NAMALWA (cell line): ENCODE measurements at places on chromosomes 12 and 14.

DNA sequence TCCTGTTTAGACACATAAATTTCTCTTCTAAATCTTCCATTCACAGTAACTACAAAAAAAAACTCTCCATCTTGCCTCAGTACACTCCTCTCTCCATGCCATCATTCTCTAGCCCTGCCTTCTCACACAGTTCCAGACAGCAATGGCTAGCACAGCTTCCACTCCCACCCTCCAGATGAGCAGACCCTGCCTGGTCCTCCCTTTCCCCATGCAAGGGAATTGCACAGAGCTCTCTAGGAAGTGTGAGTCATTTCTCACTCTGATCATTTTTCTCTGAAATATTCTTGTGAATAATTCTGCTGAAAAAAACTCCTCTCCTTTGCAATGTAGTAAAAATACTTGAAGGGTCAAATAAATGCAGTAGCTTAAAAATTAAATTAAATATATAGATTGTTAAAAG, 170.6 kb downstream of the BMP4 start:
- DNase-seq = no peak

DNA sequence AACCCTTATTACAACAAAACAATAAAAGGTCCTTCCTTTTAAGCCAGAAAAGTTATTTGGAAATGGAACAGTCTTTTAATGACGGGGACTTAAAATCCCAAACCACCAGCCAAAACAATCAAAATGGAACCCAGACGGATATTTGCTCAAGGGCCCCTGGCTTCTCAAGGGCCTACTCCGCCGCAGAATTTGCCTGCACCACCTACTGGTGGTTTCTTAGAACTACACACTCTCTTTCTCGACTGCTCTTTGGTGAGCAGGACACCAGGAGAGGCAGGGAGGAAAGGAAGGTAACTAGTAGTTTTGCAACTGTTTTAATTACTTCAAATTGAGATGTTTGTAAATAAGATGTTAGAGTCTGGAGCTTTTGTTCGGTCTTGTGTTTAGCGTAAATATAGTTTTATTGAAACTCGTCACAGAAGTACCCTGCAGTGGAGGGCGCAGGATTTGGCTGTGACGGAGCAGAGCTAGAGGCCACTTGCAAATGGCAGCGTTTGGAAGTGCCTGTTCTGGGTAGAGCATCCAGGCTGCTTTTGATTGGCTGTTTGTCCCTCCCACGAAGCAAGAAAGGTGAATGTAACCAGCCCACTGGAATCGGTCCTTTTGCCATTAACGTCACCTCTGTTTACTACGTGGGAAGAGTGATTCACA, 238.5 kb downstream of the CACNA1C start:
- peak; percentile 85 for DNase-seq

- no peak for DNase-seq
Measured at GRCh38 chr12:93991829-93992461, 156.4 kb upstream of the PLXNC1 start.

DNA sequence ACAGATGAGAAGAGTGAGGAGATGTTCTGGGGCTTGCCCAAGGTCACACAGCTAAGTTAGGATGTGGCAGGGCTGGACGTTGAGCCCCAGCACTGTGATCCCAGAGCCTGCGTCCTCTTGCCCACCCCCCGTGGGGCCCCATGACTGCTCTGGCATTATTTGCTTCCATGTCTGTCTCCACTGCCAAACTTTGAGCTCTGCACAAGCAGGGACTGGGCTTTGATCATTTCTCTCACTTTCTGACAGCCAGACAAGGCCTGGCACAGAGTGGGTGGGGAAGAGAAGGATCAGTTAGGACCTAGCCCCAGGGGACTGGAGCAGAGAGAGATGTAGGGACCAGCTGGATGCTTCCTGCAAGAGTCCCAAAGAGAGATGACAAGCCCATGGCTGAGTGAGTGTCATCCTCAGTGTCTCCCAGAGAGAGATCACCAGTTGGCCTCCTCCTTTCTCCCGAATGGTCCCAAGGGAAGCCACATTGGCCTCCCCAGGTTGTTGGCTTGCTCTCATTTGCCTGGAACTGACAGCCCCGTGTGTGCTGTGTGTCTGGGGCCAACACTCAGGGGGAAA, 126.7 kb upstream of the PWP1 start:
- no peak for DNase-seq

DNA sequence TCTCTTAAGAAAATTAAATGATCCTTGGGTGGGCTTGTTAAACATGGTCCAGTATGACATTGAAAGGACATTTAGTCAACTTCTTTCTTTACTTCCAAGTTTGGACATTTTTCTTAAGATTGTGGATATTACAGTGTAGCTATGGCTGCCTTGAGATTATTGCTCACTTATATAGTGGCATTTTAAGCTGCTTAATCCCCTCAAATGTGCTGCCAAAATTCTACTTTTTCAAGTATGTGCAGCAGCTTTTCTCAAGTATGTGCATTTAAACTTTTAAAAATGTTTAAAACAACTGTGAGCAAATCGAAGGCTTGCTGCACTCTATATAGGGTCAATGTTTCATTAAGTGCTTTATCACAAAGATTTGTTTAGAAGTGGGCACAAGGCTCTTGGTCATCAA, 7.4 kb downstream of the TXNRD1 start:
- no peak for DNase-seq

DNA sequence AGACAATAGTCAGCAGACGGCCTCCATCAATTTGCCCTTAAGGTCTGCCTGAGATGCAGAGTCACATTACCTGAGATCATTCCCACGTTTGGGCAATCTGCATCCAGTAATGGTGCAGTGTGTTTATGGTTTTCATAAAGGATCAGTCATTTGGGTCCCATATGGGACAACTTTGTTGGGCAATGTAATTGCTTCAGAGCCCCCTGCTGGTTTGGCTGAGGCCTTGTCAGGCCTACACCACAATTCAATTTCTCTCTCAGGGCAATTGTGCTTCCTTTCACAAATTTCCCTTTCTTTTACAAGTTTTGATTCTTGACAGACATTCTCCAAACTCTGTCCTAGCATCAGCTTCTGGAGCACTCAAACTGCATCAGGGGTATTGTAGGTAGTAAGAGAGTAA, 191.2 kb upstream of the SSTR1 start:
- DNase-seq = peak; percentile 5

DNA sequence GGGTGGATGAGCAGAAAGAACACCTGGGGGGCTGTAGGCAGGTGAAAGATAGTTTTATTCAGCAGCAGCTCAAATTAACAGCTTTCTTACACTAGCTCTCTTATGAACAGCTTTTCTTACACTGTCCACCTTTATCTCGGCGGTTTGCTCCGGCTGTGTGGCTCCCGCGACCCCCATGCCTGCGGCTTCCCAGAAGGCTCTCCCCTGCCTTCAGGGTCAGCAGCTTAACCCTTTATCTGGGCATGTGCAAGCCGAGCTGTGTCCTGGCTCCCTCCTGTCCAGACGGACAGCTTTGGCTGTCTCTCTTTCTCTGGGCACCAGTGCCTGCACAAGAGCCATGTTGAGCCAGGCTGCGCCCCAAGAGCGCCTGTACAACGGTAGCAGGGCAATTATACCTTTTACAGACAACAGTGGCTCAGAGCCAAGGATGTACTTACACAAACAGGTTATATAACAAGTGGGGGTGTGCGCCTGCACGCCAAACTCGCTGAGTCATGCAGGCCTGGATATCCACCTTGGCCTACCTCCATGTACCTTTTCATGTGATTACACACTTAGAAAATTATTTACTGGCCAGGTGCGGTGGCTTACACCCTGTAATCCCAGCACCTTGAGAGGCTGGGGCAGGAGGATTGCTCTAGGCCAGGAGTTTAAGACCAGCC, 28.5 kb upstream of the KLHL42 start:
- no peak for DNase-seq

GRCh38 chr14:87049950-87050349, 943.0 kb downstream of the GALC start:
- DNase-seq = peak; percentile 62

GRCh38 chr12:56029666-56030293, 8.9 kb downstream of the IKZF4 start:
- peak; percentile 76 for DNase-seq

GRCh38 chr12:26017484-26018211, 59.2 kb downstream of the RASSF8 start:
- DNase-seq = peak; percentile 75

- DNase-seq = no peak
Measured at GRCh38 chr12:61251076-61251475, 1009.1 kb upstream of the USP15 start.

DNA sequence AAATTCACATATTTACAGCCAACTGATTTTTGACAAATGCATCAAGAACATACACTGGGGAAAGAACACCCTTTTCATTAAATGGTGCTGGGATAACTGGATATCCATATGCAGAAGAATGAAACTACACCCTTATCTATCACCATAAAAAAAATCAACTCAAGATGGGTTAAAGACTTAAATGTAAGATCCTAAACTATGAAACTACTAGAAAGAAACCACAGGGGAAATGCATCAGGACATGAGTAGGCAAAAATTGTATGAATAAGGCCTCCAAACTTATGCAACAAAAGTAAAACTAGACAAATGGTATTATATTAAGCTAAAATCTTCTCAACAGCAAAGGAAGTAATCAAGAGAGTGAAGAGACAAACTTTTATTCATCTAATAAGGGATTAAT, 242.6 kb downstream of the CPNE8 start:
- no peak for DNase-seq

GRCh38 chr12:4243091-4243490, 30.5 kb upstream of the CCND2 start:
- DNase-seq = no peak

- DNase-seq = no peak
Measured at GRCh38 chr12:80056232-80056631, 43.1 kb upstream of the OTOGL start.

DNA sequence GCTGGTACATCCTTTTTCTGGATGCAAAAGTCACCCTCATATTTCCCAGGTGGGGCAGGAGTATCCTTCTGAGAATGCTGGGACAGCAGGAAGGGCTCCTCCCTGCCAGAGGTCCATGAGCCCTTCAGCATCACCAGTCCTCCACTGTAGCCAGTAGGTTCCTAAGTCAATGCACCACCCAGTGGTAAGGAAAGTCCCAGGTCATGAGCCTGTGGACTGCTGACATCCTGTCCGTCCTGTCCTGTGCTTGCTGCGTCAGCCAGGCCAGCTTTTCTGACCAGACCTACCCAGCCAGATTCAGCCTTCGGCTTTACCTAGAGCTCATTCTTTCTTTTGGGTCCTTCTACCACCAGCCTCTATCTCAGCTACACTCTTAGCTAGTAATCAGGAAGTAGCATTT, 23.0 kb upstream of the ACTN1 start:
- no peak for DNase-seq

GRCh38 chr12:24044941-24045703, 95.7 kb upstream of the SOX5 start:
- DNase-seq = no peak

DNA sequence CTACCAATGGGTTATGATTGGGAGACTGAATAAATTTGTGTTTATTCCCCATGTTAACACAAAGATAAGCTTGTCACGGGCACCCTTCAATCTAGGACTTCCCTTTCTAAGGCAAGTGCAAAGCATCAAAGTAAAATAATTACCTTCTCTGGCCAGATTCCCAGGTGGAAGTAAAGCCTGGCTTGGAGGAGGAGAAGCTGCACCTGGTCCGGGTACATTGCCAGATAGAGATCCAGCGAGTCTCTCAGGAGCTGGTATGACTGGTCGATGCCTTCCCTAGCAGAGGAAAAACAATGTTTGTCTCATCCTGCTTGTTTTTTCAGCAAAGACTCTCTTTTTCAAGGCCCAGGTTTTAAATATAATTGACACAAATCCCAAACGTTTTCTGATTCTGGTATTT, 24.9 kb downstream of the FBXO21 start:
- no peak for DNase-seq

DNA sequence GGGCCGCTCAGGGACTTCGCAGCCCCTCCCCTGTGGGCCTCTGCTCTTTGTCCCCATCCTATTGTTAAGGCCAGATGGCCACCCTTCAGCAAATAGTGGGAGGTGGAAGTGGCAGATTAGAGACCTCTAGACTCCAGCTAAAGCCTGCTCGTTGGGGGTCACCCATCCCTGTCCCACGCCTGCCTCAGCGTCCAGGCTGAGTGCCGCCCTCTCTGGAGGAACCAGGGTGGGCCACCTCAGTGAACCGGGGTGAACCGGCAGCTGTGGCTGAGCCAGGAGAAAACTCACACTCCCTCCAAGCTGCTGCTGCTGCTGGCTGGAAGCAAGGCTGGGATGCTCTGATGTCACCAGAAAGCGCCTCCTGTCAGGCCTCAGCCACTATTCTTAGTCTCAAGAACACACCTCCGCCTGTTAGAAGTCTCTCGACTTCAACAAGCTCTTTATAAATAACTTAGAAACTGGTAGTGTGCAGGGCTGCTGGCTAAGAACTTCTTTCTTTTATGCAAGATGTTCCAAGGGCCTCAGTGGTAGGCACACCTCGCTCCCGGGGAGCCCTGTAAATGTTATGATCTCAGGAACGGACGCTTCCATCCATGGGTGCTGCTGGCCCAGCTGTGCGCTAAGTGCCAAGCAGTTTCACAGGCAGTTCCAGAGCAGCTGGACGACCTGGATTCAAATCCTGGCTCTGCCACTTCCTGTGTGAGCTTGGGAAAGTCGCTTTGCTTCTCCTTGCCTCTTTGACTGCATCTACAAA, 19.8 kb upstream of the TESC start:
- no peak for DNase-seq

GRCh38 chr12:94767956-94768355, 117.6 kb upstream of the TMCC3 start:
- no peak for DNase-seq

- no peak for DNase-seq
Measured at GRCh38 chr14:35189422-35189821, 67.1 kb downstream of the PRORP start.

GRCh38 chr12:108305991-108306501, 33.1 kb downstream of the CMKLR1 start:
- DNase-seq = no peak

DNA sequence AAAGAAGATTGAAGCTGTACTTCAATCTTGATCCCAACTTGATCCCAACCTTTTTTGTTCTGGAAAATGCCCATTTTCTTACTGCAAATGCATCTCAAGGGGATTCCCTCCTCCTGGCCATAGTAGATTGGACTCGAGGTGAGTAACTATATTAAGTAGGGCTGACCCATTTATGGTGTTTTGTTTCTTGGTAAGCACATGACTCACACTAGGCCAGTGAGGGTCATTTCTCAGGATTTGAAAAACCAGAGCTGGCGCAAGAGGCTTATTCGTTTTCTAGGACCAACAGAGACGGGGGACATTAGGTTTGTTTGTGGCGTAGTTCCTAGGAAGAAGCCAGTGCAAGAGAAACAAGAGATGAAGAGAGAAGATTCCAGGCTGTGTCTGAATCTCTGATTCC, 51.4 kb downstream of the MRPL42 start:
- DNase-seq = no peak
